ENCODE measurements at places on chromosomes 12 and 14.

- DNase-seq: no peak
Measured at GRCh38 chr12:65508276-65509035, 230.0 kb downstream of the MSRB3 start.

DNA sequence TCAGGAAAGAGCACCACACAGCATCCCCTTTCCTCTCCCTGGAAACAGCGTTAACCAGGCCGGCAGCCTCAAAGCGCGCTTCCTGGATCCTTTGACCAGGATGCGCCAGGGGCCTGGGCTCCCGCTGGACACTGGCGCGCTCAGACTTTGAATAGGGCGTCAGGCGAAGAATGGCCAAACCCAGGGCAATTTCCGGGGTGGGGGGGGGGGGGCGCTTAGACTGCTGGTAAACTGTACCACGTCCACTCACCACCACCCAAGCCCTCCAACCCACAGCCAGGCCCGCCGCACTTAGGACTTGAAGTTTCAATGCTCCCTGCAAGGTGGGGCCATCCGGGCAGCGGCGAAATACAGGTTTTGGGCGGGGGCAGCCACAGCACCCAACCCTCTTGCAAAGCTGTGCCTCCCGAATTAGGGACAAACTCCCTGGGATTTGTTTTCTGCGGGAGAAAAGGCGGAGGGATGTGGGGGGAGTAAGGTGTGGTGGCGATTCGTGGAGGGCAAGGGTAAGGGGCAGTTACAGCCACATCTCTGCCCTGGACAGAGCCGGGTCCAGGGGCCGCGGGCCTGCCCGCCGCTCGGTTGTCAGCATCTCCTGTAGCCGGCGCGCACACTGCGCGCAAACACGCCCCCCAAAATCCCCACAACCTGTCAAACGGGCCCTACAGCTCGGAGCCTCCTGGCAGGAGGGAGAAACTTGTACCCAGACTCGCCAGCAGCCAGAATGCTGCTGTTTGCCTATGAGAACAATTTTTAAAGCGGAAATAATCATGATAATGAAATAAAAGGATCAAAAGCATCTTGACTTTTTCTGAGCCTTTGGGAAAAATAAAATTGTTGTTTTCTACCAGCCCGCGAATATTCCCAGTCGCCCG is 958 bp downstream of the RTN1 start:
- no peak for DNase-seq

DNA sequence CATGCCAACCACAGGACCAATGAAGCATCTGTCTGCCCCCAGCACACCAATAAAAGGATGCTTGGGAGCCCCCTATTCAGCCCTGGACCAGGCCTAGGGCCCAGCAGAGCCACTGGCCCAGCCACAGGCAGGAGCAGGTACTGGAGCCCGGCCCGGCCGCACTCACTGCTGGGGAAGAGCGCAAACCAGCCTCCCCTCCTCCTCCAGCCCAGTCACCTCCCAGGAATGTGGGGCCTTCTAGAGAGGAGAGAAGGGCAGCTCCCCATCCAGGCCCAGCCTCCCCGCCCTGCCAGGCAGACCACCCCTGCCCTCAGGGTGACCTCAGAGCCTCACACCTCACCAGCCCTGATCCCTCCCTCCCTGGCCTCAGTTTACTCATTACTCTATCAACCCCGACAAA is 56.2 kb downstream of the CCNK start:
- no peak for DNase-seq

DNA sequence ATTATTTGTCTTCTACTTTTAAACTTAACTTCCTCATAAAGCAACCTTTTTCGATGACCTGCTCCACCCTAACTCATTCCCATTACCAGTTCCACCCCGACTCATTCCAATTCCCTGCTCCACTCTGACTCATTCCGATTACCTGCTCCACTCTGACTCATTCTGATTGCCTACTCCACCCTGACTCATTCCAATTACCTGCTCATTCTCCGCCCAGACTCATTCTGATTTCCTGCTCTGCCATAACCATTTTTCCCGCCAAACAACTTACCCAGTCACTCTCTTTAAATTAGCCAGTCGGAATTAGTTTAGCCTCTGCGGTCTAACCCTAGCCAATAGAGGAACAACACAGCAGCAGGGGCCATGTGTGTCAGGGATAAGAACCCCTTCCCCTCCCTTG is 249.1 kb downstream of the DPY19L2 start:
- no peak for DNase-seq

DNA sequence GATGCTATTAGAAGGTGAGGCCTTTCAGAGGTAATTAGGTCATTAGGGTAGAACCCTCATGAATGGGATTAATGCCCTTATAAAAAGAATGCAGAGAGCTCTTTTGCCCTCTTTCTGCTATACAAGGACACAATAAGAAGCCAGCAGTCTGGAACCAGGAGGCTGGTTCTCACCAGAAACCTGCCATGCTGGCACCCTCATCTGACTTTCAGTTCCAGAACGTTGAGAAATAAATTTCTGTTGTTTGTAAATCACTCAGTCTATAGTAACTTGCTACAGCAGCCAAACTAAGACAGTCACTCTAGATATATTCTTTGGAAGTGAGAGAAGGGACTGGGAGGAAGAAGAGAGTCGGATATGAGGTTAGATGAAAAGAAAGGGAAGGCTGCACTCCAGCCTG is 125.0 kb upstream of the MYF6 start:
- no peak for DNase-seq

- no peak for DNase-seq
Measured at GRCh38 chr12:121893961-121894460, 5.4 kb downstream of the PSMD9 start.

GRCh38 chr14:98748966-98749365 is 523.0 kb downstream of the BCL11B start:
- DNase-seq: no peak

- DNase-seq: no peak
Measured at GRCh38 chr12:2980630-2981029, 21.4 kb downstream of the TEAD4 start.

GRCh38 chr14:102819176-102819628 is 42.0 kb downstream of the TRAF3 start:
- DNase-seq: peak; percentile 60

DNA sequence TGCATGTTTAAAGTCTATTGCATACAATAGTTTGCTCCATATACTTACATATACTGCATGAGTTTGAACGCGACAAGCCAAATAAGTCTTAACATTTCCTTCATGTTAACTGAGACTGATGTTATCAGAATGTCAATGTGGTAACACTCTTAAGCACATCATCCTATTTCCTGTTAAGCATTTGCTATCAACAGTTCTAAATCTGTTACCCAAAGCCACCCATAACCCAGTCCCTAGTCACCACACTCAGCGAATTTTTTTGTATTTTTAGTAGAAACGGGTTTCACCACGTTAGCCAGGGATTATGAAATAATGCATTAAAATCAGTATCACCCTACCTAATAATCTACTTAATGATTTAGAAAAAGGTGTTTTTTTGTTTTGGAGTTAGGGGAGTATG is 39.4 kb downstream of the HNRNPC start:
- peak; percentile 66 for DNase-seq

DNA sequence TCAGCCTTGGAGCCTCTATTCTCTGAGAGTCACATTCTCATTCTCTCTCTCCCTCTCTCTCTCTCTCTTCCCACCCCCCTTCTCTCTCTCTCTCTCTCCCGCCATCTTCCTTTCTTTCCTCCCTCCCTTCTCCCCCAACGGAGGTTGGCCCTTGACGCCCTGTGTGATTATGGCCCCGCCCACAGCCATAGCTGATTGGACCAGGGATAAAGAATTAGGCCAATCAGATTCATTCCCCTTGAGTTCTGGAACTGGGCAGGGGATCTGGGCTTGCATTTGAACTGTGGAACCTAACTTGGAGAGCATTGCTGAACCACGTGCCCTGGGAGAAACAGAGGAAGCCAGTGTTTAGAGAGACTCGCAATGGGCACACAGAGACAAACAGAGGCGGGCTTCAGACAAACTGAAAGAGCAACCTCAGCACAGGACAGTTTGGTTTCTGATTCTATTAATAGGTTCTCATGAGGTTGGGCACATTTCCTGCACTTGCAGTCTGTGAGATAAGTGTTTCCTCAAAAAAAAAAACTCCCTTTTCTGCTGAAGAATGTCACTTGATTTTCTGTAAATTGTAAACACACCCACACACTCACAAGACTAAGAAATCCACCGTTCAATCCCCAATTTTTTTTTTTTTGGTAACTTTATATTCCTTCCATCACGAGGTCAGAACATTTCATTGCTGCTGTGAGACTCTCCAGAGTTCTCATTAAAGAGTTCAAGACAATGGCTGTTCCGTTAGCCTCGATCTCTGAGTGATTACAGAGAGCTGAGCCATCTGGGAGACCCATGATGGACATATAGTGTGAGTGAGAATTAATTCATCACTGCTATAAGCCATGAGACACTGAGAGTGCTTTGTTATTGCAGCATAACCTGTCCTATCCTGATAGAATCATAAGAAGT is 3.5 kb upstream of the P2RX7 start:
- DNase-seq: peak; percentile 93

GRCh38 chr12:93767524-93767863 is 90.3 kb downstream of the CRADD start:
- DNase-seq: no peak

DNA sequence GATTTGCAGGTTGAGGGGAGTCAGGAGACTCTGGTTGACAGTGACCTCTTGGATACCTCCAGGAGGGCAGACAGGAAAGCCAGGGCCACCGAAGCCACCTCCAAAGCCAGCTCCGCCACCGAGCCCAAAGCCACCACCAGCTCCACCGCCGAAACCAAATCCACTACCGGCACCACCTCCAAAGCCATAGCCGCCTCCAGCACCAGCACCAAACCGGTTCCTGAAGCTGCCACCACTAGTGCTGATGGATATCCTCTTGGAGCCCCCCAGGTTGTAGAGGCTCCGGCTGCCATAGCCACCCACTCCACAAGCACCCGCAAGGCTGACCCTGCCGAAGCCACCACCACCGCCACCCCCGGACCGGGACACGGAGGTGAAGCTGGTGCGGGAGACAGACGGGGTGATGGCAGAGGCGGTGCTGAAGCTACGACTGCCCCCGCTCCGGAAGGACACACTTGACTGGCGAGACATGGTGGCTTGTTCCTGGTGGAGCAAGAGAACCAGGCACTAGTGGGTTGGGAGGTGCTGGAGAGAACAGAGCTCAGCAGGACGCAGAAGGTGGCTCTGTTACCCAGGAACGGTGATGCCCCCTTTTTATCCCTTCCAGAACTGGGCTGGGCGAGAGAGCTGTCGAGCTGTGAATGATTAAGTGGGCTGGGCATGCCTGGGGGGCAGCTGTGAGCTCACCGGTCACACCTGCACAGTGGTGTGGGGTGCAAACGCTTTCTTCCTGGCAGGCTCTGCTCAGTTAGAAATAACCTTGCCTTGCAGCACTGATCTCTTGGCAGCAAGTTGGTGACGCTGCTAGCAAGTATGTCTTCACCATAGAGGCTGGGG is at the start of gene KRT5:
TSS of gene KRT5 (minus strand) at position 569 of the 837 bp plus-strand sequence. CDS start at position 471, 98 bp downstream.
- DNase-seq: no peak
